Esophagus muscularis mucosa (tissue), 4 donors: ENCODE measurements at places on chromosomes 2 and 18. TPM values are rescaled to one million over a fixed set of nuclear protein-coding genes. Genes with fewer than 3 reads are reported as not detected.

Gene ANKRD30B
- not detected for total RNA-seq

Gene SULT6B1
- total RNA-seq = not detected

Gene MYCN
- total RNA-seq = 0.83 TPM

Gene GCG
- not detected for total RNA-seq

Gene GAREM1
- total RNA-seq = 8.7 TPM

Gene MC2R
- 0.17 TPM for total RNA-seq

Gene UGT1A5
- not detected for total RNA-seq

Gene SUPT7L
- 20.5 TPM for total RNA-seq

Gene AGXT
- total RNA-seq = not detected

Gene CROCC2
- total RNA-seq = not detected

Gene MC4R
- 0.45 TPM for total RNA-seq

Gene TNS1
- total RNA-seq = 1,491 TPM

Gene E2F6
- 16.1 TPM for total RNA-seq

Gene SPP2
- not detected for total RNA-seq

Gene KIF1A
- total RNA-seq = 4.1 TPM

Gene ERFE
- total RNA-seq = not detected

Gene WDR75
- 25.8 TPM for total RNA-seq
